SW 1271 (cell line): ENCODE measurements at places on chromosomes 7 and 10.

DNA sequence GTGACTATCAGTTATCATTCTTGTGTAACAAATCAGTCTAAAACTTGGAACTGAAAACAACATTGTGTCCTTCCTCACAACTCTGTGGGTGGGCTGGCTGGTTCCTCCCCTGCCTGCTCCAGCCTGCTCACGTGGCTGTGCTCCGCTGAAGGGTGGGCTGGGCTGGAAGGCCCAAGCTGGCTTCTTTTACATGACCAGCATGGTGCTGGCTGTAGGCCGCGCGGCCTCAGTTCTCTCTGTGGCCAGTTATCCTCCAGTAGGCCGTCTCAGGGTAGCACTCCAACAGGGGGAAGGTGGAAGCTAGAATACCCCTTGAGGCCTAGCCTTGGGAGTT lies 11.3 kb downstream of the ADAMTS14 start:
- DNase-seq = no peak

GRCh38 chr7:116899308-116899707 lies 36.9 kb downstream of the CAPZA2 start:
- DNase-seq = no peak

DNA sequence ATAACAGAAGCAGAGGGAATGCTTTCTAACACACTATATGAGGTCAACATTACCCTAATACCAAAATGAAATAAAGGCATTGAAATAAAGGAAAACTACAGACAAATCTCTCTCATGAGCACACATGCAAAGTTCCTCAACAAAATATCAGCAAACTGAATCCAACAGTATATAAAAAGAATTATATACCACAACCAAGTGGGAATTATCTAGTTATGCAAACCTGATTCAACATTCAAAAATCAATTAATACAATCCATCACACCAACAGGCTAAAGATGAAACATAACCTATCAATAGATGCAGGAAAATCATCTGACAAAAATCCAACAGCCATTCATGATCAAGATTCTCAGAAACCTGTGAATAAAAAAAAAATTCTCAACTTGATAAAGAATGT lies 34.5 kb downstream of the LMBR1 start:
- DNase-seq = no peak

DNA sequence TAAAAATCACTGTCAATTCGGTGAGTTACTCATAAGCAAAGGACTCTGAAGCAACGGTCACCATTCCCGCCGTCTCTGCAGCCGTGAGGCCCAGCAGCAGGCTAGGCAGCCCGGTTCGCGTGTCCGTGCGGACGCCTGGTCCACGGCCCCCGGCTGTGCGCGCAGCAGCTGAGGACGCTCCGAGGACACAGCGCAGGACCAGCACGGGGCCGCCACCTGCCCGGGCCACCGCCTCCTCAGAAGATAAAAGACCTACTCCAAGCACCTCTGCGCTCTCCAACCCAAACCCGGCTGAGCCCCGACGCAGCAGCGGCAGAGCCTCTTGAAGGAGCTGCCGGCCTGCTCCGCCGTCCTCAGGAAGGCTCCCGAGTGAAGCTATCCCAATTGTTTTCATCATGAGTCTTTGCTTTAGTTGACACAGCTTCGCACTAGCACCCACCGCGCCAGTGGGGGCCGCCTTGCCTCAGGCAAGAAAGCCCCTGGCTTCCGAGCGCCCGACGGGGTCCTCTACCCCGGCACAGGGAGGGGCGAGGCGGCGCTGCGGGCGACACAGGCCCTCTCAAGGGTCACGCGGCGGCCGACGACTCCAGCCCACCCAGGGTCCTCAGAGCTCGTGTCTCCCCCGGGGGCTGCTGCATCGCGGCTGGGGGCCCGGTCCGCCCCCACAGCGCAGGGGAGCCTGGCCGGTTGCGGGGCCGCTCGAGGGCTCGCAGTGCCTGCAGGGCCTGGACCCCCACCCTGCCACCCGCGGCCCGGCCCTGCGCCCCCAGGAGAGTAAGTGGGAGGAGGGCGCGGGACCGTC lies 16.9 kb upstream of the GPR146 start:
- DNase-seq = no peak

GRCh38 chr10:123635131-123635530 lies 31.0 kb upstream of the GPR26 start:
- DNase-seq = no peak

GRCh38 chr10:70317943-70318318 lies 34.1 kb upstream of the NPFFR1 start:
- no peak for DNase-seq

DNA sequence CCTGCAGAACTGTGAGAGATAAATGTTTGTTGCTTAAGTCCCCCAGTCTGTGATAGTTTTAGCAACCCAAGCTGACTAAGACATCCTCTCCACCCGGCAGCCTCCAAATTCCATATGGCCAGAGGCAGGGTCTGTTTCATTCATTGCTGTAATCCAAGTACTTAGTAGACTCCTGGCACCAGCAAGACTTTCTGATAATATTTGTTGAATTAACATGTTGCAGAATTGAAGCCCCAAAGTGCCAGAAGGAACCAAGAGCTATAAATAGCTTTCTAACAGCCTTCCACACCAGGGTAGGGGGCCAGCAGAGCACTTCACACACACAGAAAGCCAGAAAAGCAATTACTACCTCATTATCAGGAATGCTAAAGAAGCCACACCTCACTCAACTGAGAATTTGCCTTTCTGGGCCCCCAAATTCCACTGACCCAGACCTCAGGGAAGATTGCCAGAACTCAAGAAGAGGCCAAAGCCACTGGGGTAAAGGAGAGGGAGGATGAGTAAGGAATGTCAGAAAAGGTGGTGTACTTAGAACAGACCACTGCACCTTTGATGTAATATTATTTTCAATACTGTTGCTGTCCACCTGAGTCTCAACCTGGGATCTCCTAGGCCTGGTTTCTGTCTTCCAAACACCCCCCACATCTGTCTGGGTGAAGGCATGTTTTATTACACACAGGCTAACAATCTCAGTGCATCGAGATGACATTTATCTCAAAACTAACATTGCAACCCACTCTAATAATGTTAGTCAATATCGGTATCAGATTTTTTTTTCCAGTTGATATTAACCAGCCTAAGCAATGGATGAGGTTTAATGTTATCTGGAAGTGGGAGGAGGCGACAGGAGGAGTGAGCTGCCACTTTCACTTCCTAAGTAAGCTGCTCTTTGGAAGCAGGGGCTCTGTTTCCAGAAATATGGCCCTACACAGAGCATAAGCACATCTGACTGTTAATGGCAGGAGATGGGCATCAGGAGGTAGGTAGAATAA lies 5.5 kb downstream of the NOD1 start:
- DNase-seq = no peak

GRCh38 chr7:105776986-105777910 lies 99.2 kb downstream of the ATXN7L1 start:
- DNase-seq = no peak

- no peak for DNase-seq
These were observed 125.1 kb downstream of the PLXNA4 start for GRCh38 chr7:132451161-132451560.

- no peak for DNase-seq
These were observed 14.1 kb downstream of the RNF32 start for GRCh38 chr7:156654511-156655234.

- no peak for DNase-seq
These were observed 19.8 kb downstream of the ADAMTS14 start for GRCh38 chr10:70692043-70692603.

GRCh38 chr7:81624650-81625631 lies 144.9 kb downstream of the HGF start:
- no peak for DNase-seq

DNA sequence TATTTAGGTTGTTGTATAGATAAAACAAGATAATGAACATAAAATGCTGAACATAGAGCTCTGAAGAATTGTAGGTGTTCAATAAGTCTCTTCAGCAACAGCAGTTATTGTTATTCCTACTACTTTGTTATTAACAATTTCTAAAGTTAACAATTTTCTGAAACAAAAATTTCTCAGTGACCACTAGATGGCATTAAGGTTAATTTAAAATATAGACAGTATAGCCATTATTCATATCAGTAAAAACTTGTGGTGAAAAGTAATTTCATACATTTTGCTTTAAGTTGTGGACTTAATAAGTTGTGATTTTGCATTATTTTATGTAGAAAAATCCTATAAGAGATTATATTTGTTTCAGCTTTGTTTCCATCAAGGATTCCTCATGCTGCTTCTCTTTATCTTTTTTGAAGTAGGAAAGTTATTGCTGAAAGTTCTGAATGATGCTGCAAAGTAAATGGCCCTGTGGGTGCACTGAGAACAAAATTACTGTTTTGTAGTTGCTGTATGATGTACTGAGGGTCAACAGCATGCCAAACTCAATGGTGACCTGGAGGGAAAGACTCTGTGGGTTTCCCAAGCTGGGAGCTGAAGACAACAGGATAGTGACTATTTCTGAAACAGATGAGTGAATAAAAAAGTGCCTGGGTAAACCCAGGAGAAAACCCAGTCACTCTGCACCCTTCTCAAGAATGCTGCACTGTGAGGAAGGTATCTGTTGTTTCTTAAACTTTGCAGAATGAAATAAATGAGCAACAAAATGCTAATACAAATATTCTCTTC lies 253.6 kb downstream of the KIF20B start:
- DNase-seq = no peak

DNA sequence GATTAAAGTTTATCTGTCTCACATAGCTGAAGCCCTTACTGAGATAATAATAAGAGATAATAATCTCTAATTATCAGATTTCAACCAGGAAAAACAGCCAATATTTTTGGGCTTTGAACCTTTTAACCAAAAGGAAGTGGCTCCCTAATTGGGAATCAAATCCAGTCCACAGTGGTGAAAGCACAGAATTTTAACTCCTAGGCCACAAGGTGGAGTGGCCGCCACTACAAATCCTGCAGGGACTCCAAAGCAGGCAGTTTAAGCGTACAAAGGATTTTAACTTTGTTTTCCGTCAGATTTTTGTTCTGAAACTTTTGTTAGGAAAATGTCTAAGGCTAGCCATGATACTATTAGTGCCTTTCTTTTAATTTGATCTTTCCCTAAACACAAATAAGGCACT lies 99.6 kb upstream of the CCNY start:
- no peak for DNase-seq

- no peak for DNase-seq
These were observed 21.7 kb upstream of the ST8SIA6 start for GRCh38 chr10:17476073-17476472.

DNA sequence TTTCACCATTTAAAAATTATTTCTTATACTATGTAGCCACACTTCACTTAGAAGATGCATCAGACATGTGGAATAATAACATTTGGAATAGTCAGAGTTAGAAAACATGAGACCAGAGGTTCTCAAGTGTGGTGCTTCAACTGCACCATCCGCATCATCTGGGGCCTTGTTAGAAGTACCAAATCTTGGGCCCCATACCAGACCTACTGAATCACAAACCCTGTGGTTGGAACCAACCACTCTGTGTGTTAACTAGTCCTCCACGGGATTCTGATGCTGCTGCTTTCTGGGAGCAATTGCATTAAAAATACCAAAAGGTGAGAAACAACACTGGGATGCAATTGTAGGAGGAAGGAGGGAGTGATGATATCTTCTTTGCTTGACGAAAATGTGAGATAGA lies 125.2 kb downstream of the GNAT3 start:
- no peak for DNase-seq

DNA sequence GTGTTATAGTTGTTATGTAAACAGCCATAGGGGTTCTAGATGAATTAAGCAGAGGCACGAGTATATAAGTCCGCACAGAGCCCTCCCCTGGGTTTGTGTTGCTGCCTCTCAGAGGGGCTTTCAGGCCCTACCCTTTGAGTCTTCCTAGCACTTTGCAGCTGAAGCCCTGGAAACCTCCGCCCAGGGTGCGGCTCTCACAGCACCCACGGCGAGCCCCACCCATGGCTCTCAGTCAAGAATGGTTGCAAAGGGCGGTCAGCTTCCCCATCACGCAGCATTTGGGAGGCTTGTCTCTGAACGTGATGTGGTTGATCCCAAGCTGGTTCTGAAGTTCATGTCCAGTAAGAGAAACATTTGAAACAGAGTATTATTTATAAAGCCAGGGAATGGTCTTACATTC lies 18.8 kb upstream of the INSIG1 start:
- no peak for DNase-seq

DNA sequence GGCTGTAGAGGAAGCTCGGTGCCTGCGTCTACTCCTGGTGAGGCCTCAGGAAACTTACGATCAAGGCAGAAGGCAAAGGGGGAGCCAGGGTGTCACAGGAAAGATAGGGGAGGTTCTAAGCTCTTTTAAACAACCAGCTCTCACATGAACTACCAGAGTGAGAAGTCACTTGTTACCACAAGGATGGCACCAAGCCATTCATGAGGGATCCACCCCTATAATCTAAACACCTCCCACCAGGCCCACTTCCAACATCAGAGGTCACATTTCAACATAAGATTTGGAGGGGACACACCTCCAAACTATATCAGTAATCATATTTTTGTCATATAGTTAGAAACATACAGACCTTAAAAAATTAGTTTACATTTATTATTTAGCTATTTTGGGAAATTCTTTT lies 9.4 kb downstream of the NOC3L start:
- no peak for DNase-seq
